Cardiac muscle cell (in vitro differentiated cells and primary cell): ENCODE measurements at places on chromosomes 5 and 9. TPM values are rescaled to one million over a fixed set of nuclear protein-coding genes. Genes with fewer than 3 reads are reported as not detected.

Gene NIM1K
- polyA plus RNA-seq, result 0.27 and 1.9 TPM in 2 replicates

DNA sequence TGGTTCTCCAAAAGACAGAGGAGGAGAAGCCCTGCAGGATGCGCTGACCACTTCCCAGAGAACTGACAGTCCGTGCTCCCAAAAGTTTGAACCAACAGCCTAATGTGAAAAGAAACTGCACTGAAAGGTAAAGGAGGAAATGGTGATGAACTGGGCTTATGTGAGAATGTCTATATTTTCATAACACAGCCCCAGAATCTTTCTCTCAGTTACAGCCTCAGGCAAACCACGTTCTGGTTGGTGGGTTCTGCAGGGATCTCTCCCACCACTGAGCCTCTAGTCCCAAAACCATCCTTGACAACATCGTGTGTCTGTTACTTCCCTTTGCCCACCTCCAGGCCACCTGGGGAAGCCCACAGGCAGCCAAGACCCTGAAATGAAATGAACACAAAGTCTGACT lies 23.9 kb downstream of the SPARC start:
- no peak overlapping the region for H3K4me3 ChIP-seq
- H3K36me3 ChIP-seq, result peaks cover 17% of the 10 kb centered on the region
- no peaks in the 10 kb centered on the region for H3K4me1 ChIP-seq
- no peak for DNase-seq

GRCh38 chr5:143882520-143882919 lies 70.6 kb downstream of the HMHB1 start:
- peak; percentile 37 for DNase-seq
- no peak overlapping the region for H3K27ac ChIP-seq

DNA sequence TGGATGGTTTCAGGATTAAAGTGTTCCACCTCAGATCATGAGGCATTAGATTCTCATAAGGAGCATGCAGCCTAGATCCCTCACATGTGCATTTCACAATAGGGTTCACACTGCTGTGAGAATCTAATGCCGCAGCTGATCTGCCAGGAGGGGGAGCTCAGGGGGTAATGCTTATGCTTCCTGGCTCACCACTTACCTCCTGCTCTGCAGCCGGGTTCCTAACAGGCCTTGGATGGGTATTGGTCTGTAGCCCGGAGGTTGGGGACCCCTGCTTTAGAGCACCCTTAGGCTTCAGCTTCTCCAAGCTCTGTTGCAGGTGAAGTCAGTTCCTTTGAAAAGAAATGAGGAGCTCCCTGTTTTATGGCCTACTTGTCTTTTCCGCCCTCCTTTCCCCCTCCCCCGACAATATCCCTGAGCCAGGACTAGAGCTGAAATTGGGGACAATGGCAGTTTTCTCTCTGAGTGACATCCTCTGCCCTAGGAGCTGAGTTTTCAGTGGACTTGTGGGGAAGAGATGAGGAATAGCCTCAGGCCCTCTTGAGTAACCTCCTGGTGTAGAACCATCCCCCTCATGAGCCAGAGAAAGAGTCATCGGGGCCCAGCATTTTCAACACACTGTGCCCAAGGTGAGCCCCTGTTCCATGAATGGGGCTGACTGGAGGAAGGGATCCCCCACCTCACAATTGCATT lies 16.2 kb upstream of the MAT2B start:
- no peak overlapping the region for H3K4me3 ChIP-seq
- no peak overlapping the region for H3K27ac ChIP-seq
- no peaks in the 10 kb centered on the region for H3K4me1 ChIP-seq
- peaks cover 2% of the 10 kb centered on the region for H3K36me3 ChIP-seq
- H3K27me3 ChIP-seq, result no peaks in the 10 kb centered on the region

GRCh38 chr9:93244101-93244500 lies 60.2 kb downstream of the WNK2 start:
- H3K36me3 ChIP-seq, result peaks cover 7% of the 10 kb centered on the region
- no peak overlapping the region for H3K27ac ChIP-seq
- no peaks in the 10 kb centered on the region for H3K27me3 ChIP-seq
- no peak for DNase-seq
- no peak overlapping the region for H3K4me3 ChIP-seq
- peaks cover 8% of the 10 kb centered on the region for H3K4me1 ChIP-seq

GRCh38 chr5:79695526-79695925 lies 5.9 kb downstream of the CMYA5 start:
- no peak overlapping the region for H3K4me3 ChIP-seq
- H3K27ac ChIP-seq, result peak overlapping the region; percentile 96
- no peaks in the 10 kb centered on the region for H3K27me3 ChIP-seq
- DNase-seq, result no peak
- H3K4me1 ChIP-seq, result peaks cover 74% of the 10 kb centered on the region

GRCh38 chr9:95103281-95103771 lies 214.2 kb downstream of the FANCC start:
- peaks cover 3% of the 10 kb centered on the region for H3K36me3 ChIP-seq
- no peak overlapping the region for H3K27ac ChIP-seq
- no peaks in the 10 kb centered on the region for H3K27me3 ChIP-seq
- DNase-seq, result no peak
- H3K4me1 ChIP-seq, result peaks cover 8% of the 10 kb centered on the region

DNA sequence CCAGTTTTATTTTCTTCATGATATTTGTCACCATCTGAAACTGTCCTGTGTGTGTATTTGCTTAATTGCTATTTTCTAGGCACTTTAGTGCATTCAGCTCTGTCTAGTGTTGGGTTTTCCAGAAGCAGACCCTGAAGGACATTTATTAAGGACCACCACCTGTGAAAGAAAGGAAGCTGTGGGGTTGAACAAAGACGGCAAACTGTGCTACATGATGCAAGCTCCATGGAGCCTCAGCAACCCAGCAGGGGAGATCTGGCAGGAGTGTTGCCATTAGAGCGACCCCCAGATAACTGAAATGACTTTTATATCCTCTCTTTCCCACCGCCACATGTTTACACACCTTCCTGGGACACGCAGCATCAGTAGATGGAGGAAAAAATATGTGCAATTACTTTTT lies 125.5 kb downstream of the GABRB2 start:
- H3K36me3 ChIP-seq, result no peaks in the 10 kb centered on the region
- no peaks in the 10 kb centered on the region for H3K4me1 ChIP-seq
- no peak for DNase-seq
- no peak overlapping the region for H3K27ac ChIP-seq

GRCh38 chr5:44402084-44402483 lies 12.9 kb upstream of the FGF10 start:
- H3K36me3 ChIP-seq, result no peaks in the 10 kb centered on the region
- no peak overlapping the region for H3K4me3 ChIP-seq
